ENCODE measurements at places on chromosomes 5 and 9.

DNA sequence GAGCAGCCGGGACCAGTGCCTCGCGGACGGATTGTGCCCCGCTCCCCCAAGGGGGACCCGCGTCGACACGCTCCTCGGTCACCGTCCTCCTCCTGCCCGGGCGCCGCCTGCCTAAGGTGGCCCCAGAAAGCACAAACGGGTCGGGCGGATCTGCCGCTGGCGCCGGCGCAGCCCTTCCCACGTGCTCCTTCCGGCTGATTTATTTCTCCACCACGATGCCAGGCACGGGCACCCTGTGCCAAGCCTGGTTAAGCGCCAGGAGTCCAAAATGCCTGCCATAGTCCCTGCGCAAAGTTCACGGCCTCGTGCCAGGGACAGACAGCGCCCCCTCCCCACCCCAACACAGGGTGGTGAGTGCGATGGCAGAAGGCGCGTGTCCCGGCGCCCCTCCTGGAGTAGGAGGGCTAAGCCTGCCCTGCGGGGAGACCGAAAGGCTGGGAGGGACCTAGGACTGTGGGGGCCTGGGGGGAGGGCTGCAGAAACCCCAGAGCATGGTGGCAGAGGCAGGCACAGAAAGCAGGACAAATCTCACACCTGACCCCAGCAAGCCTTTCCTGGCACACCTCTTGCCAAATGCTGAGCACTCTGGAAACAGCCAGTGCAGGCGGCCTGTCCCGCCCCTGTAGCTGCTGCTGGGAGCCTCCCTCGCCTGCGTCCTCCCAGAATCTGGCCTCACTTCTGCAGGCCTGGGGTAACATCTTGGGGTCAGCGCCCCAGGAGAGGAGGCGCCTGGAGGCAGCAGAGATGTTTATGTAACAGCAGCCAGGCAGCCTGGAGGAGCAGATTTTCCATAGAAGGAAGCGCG lies 1.1 kb upstream of the NOTCH1 start:
- no peak for DNase-seq

GRCh38 chr9:14652729-14653377 lies 40.4 kb downstream of the ZDHHC21 start:
- DNase-seq = no peak

DNA sequence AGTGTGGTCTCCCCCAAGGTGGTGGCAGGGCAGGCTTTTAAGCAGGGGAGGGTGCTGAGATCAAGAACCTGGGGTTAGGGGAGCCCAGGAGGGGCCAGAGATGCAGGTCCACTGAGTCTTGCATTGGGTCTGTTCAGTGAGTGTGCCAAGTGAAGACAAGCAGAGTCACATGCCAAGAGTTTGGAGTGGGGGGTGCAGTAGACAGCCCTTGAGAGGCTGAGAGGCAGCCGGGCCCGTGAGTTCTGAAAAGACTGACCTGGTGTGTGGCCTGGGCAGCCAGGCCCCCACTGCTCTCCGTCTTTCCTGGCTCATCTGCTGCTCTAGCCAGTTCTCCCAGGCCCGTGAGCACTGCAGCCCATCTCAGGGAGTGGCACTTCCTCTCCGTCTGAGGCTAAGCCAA lies 120.0 kb downstream of the DAB2IP start:
- no peak for DNase-seq

- DNase-seq = no peak
These were observed 45.7 kb downstream of the BHMT start for GRCh38 chr5:79157305-79157704.
